ENCODE measurements at places on chromosomes 7 and 10. TPM values are rescaled to one million over a fixed set of nuclear protein-coding genes. Genes with fewer than 3 reads are reported as not detected.
A peak's percentile ranks its signal among the peaks of the same experiment; 100 is the strongest.

DNA sequence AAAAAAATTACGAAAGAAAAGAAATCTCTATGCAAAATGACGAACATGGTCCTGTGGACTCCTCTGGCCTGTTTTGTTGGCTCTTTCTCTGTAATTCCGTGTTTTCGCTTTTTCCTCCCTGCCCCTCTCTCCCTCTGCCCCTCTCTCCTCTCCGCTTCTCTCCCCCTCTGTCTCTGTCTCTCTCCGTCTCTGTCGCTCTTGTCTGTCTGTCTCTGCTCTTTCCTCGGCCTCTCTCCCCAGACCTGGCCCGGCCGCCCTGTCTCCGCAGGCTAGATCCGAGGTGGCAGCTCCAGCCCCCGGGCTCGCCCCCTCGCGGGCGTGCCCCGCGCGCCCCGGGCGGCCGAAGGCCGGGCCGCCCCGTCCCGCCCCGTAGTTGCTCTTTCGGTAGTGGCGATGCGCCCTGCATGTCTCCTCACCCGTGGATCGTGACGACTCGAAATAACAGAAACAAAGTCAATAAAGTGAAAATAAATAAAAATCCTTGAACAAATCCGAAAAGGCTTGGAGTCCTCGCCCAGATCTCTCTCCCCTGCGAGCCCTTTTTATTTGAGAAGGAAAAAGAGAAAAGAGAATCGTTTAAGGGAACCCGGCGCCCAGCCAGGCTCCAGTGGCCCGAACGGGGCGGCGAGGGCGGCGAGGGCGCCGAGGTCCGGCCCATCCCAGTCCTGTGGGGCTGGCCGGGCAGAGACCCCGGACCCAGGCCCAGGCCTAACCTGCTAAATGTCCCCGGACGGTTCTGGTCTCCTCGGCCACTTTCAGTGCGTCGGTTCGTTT, 83.5 kb upstream of the SLF2 start:
- no peak overlapping the region for H3K27ac ChIP-seq
- DNase-seq, result no peak
- H3K36me3 ChIP-seq, result no peaks in the 10 kb centered on the region
- H3K4me3 ChIP-seq, result peak overlapping the region; percentile 42
- peaks cover 44% of the 10 kb centered on the region for H3K4me1 ChIP-seq

- peak; percentile 77 for DNase-seq
- peaks cover 28% of the 10 kb centered on the region for H3K4me1 ChIP-seq
- H3K4me3 ChIP-seq, result peak overlapping the region; percentile 43
- H3K27ac ChIP-seq, result peak overlapping the region; percentile 83
- no peaks in the 10 kb centered on the region for H3K36me3 ChIP-seq
Measured at GRCh38 chr10:114525368-114525949, 121.2 kb upstream of the AFAP1L2 start.

GRCh38 chr10:6199131-6199733, 3.5 kb upstream of the PFKFB3 start:
- H3K27me3 ChIP-seq, result no peaks in the 10 kb centered on the region
- no peak overlapping the region for H3K4me3 ChIP-seq
- H3K4me1 ChIP-seq, result peaks cover 82% of the 10 kb centered on the region
- peak overlapping the region; percentile 97 for H3K27ac ChIP-seq
- no peaks in the 10 kb centered on the region for H3K36me3 ChIP-seq

DNA sequence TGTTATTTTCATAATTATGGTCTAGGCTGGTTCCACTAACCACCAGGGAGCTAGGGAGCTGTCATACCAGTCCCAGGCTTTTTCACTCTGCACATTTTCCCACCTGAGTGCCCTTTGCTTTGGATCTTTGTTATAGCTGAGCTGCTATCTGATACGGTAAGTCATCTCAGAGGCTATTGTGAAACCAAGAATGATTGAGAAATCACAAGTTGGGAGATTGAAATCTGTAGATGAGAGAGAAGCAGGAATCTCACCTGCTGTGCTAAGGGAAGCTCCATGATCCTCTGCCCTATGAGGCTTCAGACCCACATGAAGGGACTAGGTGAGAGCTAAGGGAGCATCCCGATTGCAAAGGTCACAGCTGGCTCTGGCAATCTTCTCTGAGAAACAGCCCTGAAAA, 307.8 kb downstream of the REEP3 start:
- no peak overlapping the region for H3K4me3 ChIP-seq
- no peaks in the 10 kb centered on the region for H3K27me3 ChIP-seq
- H3K27ac ChIP-seq, result no peak overlapping the region
- no peaks in the 10 kb centered on the region for H3K36me3 ChIP-seq
- DNase-seq, result no peak

GRCh38 chr7:157615101-157615817, 278.5 kb downstream of the DNAJB6 start:
- H3K4me3 ChIP-seq, result no peak overlapping the region
- peak; percentile 28 for DNase-seq
- H3K27me3 ChIP-seq, result peaks cover 14% of the 10 kb centered on the region

DNA sequence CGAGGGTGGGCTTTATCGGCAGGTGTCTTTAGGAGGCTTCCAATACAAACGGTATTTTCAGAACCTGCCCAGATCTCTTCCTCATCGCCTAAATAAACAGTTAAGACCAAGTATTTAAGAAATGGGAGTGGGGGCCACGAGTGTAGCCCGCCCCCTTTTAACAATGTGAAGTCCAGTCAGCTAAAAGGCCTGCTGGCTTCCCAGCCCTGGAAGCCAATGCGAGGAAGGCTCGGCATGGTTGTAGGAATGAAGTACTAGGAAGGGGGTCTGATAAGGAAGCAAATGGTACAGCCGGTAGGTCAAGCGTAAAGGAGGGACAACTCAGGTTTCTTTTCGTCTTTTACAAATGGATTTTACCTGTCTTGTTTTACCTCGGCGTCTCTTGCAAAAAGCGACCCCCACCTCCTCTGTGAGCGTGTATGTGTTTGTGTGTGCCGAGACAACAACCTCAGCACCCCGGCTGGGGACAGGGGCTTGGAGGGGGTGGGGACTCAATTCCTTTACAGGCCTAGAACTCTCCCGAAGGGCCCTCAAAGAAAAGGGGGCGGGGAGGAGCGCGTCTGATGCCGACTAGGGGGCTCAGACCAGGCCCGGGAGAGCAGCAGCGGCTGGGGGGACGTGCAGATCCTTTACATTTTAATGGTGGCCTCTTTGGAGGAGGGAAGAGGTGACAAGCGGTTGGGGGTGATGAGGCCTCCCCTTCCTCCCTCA, 147.6 kb downstream of the GPR85 start:
- H3K4me1 ChIP-seq, result peaks cover 54% of the 10 kb centered on the region
- DNase-seq, result peak; percentile 80
- H3K36me3 ChIP-seq, result no peaks in the 10 kb centered on the region
- no peaks in the 10 kb centered on the region for H3K27me3 ChIP-seq

- no peaks in the 10 kb centered on the region for H3K27me3 ChIP-seq
- peak; percentile 58 for DNase-seq
- H3K4me3 ChIP-seq, result peak within 1 kb of the TSS; percentile 25
- peaks cover 12% of the 10 kb centered on the region for H3K36me3 ChIP-seq
- peaks cover 31% of the 10 kb centered on the region for H3K4me1 ChIP-seq
- H3K27ac ChIP-seq, result peak within 1 kb of the TSS; percentile 69
Measured at GRCh38 chr7:101126651-101127459, at the start of gene SERPINE1. Gene SERPINE1, plus strand, starts transcription at chr7:101127104. Its CDS starts 1,290 bp downstream, at chr7:101128394.

DNA sequence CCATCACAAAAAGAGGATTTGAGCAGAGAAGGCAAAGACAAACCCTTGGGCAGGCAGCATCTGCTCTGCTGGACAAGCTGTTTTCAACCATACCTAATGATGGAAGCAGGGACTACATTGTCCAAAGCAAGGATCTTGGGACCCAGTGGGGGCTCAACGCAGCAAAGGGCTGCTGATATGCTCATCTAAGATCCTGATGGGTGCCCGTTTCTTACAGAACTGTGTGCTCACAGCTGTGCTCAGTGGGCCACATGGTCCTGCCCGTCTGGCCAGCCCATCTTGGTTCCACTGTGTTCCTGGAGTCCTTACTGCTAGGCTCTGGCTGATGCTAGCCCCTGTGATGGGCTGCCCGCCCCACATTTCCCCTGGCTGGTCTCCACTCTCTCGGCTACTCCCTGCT, 36.1 kb downstream of the GPRIN2 start:
- no peaks in the 10 kb centered on the region for H3K36me3 ChIP-seq
- no peak overlapping the region for H3K27ac ChIP-seq
- peak; percentile 22 for DNase-seq
- no peaks in the 10 kb centered on the region for H3K27me3 ChIP-seq
- no peak overlapping the region for H3K4me3 ChIP-seq

GRCh38 chr7:140734729-140735128, 38.2 kb downstream of the NDUFB2 start:
- peaks cover 50% of the 10 kb centered on the region for H3K36me3 ChIP-seq
- H3K27ac ChIP-seq, result no peak overlapping the region
- no peaks in the 10 kb centered on the region for H3K27me3 ChIP-seq
- DNase-seq, result no peak
- no peak overlapping the region for H3K4me3 ChIP-seq

DNA sequence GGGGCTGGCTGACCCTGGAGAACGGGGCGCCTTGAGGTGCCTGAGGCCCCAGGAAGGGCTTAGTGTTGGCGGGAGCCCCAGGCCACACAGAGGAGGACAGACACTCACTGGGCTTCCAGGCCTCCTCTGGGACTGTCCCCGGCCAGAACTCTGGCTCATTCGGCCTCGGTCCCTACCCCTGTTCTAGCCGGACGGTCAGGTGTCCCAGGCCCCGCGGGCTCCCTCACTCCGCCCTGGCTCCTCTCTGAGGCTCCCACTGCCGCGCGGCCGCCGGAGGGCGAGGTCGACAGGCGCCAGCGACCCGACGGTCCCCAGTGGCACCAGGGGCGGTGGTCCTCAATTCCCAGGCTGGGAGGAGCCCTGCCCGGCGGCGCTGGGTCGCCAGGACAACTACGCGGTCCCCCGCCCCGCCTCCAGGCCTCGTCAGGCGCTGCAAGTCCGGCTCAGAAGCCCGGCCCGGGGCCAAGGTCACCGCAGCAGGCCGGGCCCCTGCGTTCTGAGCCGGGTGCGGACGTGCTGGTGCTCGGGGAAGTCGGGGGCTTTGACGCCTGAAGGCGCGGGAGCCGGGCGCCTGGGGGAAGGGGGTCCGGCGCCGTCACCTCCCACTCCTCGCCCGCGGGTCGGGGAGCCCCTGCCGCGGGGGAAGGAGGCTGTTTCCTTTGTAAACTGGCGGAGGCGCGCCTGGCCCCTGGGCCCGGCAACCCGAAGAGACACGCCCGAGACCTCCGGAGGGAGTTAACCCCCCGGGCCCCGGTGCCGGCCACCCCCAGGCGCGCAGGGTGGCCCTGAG, 1.1 kb upstream of the PWWP2B start:
- H3K4me3 ChIP-seq, result peak overlapping the region; percentile 92
- peaks cover 49% of the 10 kb centered on the region for H3K4me1 ChIP-seq
- peak; percentile 90 for DNase-seq
- peak overlapping the region; percentile 94 for H3K27ac ChIP-seq

DNA sequence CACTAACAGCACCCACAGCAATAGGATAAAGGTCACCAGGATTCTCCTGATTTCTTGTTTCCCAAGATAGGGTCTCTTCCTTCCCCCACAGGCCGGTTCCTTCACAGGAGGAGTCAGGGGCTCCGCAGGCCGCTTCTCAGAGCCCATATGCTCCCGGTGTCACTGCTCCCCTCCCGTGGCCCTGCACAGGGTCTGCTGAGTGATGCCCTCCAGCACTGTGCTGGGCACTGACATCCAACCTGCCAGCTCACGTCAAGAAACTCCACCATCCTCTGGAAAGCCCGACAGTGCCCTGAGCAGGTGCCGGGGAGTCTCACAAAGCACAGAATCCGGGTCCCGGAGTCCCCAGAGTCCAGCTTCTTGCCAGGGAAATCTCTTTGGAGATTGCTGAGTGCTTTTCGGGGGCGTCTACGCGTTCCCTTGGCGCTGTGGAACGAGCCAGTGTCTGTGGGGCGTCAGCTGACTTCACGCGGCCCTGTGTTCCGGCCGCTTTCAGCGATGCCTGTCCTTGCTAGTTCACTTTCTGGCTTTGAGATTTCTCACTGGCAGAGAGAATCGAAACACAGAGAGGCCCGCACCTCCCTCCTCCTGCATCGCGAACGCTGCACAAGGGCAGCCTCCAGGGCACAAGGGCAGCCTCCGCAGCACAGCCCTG, 567.5 kb downstream of the DNAJB6 start:
- H3K36me3 ChIP-seq, result no peaks in the 10 kb centered on the region
- no peak overlapping the region for H3K27ac ChIP-seq
- no peaks in the 10 kb centered on the region for H3K27me3 ChIP-seq
- no peak overlapping the region for H3K4me3 ChIP-seq
- DNase-seq, result no peak
- H3K4me1 ChIP-seq, result no peaks in the 10 kb centered on the region

GRCh38 chr10:31896968-31897384, 31.7 kb downstream of the ARHGAP12 start:
- H3K36me3 ChIP-seq, result peaks cover 5% of the 10 kb centered on the region
- DNase-seq, result peak; percentile 20
- H3K27me3 ChIP-seq, result no peaks in the 10 kb centered on the region
- peaks cover 21% of the 10 kb centered on the region for H3K4me1 ChIP-seq

The DPCD gene
- 6.7 TPM for total RNA-seq

The NUPR2 gene
- not detected for total RNA-seq

The PHTF2 gene
- total RNA-seq, result 26.8 TPM

The TUBB8 gene
- not detected for total RNA-seq

The POLR2J gene
- 5.7 TPM for total RNA-seq

The GPR85 gene
- 1.7 TPM for total RNA-seq

The CAMK2B gene
- total RNA-seq, result 7.6 TPM

Measured in stomach (tissue), 19 donors.